Airway epithelial cell (primary cell): ENCODE measurements at places on chromosomes 4 and X. TPM values are rescaled to one million over a fixed set of nuclear protein-coding genes. Genes with fewer than 3 reads are reported as not detected.

NIPAL1 gene
- total RNA-seq, result 9.6 and 13.0 TPM in 2 replicates

ADH4 gene
- total RNA-seq, result 0.07 TPM in 1 of 2 replicates, not detected in the other

CSN1S1 gene
- not detected in 2 replicates for total RNA-seq

CFAP299 gene
- not detected in 2 replicates for total RNA-seq

REPS2 gene
- 1.2 and 1.5 TPM in 2 replicates for total RNA-seq

ZXDA gene
- 1.7 and 2.8 TPM in 2 replicates for total RNA-seq

GLOD5 gene
- total RNA-seq, result not detected in 2 replicates
